Esophagus squamous epithelium (tissue), 5 donors: ENCODE measurements at places on chromosomes 6 and 20.

GRCh38 chr20:58850693-58851174 is at the start of gene GNAS-AS1:
Gene GNAS-AS1 (minus strand): TSS chr20:58850902.
- no peak for DNase-seq

DNA sequence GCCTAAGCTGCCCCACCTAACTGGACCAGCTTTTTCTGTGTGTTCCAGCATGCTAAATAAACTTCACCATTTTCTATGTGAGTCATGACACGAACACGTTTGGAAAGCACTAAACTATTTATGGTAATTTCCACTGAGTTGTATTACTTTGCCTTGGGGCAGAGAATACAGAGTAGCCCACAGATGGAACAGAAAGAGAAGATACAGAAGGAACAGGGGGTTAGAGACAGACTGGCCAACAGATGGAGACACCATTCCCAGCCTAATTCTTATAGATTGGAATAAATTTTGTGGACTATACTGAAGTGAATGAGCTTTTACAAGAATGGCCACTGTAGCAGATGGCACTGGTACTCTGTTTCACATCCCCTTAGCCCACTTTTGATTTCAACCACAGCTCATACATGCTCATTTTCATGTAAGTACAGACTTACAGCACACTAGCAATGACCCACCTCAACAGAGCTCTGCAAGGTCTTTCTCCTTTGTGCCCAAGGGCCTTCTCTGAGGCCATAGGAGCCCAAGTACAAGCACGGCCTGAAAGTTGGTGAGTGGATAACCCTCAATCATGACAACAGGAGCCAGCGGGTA is 13.1 kb upstream of the NT5DC1 start:
- no peak for DNase-seq

DNA sequence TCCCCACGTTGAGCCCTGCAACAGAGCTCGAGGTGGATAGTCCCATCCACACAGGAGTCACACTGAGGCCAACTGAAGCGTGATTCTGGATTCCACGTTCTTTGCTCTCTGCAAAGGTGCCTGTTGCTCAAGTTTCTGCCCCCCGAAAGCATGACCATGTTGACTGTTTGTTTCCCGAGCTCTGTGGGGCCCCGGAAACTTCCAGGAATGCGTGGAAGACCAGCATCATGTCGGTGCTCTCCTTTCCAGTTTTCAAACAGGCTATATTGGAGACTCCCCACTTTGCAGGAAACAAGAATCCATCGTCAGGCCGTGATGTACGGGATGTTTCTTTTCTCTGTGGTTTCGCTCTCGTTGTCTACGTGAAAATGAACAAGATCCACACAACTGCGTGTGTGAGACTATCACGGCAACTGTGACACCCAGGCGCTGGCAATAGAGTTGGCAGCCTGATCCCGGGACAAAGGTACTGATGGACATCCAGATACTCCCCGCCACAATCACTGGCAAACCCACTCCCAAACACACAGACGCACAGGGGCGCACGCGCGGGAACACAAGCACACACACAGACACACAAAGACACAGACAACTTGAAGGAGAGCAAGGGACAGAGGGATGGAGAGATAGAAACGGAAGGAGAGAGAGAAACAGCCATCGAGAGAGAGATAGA is 444.6 kb upstream of the DEFB115 start:
- DNase-seq, result no peak

DNA sequence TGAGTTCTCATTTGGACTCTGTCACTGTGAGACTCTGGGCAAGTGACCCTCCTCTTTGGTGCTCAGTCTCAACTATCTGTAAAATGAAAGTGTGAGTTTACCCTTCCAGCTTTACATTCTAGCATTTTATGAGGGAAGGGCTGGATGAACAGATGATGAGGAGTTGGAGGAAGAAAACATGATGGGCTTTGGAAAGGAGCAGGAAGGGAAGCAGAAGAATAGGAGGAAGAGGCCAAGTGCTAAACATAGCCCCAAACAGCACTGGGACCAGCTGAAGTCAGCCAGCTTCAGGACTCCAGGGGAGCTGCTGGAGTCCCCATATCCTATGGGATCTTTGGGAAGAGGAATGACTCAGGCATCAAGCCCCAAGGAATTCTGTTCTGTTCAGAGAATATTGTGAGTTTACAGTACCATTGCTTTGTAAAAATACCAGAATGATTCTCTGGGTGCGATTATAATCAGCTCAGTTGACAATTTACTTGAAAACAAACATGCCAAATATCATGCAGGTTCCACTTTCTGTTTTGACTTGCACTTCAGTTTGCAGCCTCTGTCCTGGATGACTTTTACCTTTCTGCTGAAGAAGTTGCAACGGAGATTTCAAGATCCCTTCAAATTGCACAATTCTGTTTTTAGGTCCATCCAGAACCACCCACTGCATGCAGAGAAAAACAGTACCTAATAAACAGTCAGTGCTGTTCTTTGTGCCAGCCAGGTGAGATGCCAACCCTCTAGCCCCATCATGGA is 3.2 kb downstream of the CD40 start:
- DNase-seq, result no peak

GRCh38 chr6:148173548-148173947 is 169.1 kb upstream of the SASH1 start:
- DNase-seq, result no peak

DNA sequence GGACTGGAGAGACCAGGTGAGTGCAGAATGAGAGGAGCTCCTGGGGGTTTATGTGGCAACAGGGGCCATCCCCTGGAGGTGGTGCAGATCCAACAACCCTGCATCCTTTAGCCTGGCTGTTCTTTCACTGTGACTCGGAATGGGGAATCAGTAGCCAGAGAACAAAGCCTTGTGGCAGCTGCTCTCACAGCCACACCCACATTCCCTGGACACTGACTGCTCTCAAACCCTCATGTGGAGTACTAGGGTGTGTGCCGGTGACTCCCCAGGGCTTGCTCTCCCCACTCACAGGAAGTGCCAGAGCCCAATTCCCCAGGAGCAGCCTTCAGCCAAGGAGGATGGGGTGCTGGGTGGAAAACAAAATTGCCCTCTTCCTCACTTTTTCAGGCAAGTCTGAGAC is 30.2 kb upstream of the GGTLC1 start:
- DNase-seq, result no peak

- no peak for DNase-seq
Observed at GRCh38 chr20:48682529-48683363, 145.1 kb downstream of the PREX1 start.

DNA sequence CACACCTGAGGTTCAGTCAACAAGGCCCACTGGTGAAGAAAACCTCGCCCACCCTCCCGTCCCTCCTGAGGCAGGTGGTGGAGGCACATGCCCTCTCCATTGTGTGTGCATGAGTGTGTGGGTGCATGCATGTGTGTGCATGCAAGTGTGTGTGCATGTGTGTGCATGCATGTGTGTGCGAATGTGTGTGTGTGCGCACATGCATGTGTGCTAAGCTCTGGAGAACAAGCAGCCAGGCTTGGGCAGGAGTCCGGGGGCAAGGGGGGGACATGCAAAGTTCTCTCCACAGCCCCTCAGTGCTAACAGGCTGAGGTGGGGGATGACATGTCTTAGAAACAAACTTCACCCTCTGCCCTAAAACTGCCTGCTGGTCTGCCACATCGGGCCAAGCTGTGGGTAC is 3.1 kb upstream of the HSPA12B start:
- no peak for DNase-seq

DNA sequence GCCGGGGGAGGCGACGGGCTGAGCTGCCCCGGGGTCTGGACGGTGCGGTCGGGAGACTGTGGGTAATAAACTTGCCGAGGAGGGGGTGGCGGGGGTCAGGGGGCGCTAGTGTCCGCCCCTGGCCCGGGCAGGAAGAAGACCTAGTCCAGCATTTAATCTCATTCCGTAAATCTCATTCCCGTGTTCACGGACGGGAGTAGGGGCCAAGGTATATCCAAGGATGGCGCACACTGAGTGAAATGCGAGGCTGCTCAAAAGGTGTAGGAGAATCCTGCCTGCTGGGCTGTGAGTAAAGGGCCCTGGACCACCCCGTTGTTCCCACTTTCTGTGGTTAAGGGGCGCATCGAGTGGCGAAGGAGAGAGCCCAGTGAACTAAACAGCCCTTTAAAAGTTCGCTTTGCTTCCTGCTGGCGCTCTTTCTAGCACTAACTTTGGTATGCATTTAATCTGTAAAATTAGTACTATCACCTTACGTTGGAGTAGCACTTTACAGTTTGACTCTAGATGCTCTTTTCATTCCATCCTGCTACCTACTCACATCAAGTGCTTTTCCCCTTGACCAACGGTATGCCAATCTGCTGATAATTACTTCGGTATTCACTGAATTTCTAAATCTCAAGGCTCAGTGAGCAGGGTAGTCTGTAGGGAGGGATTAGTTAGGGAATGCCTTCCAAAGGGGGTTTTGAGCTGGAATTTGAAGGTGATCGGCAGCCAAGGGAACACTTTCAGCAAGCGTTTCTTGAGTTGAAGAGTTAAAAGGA is 730 bp downstream of the PARD6B start:
- DNase-seq, result no peak
